ENCODE measurements at places on chromosomes 11 and 22. TPM values are rescaled to one million over a fixed set of nuclear protein-coding genes. Genes with fewer than 3 reads are reported as not detected.

NCAM1 gene
- total RNA-seq, result 87.0 TPM

DNA sequence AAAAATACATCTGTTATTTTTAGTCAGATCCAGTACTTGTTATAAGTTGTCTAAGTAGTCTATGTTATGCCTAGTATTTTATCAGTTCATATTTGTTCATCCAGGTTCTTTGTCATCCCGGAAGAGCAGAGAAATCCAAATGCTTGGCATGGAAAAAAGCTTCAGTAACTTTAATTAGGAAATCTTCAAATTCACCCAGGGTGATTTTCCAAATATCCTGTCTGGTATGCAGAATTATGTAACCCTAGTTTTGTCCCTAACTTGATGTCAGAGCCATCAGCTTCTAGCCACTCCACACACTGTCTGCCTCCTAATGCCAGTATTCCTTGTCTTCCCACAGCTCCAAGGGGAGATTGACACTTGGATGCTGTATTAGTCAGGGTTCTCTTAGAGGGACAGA lies 216.2 kb downstream of the ARHGAP42 start:
- no peaks in the 10 kb centered on the region for H3K4me1 ChIP-seq
- H3K36me3 ChIP-seq, result no peaks in the 10 kb centered on the region
- H3K27me3 ChIP-seq, result no peaks in the 10 kb centered on the region

- no peak for DNase-seq
- H3K27me3 ChIP-seq, result no peaks in the 10 kb centered on the region
- H3K36me3 ChIP-seq, result peaks cover 12% of the 10 kb centered on the region
- no peak overlapping the region for H3K4me3 ChIP-seq
- no peak overlapping the region for H3K27ac ChIP-seq
Measured at GRCh38 chr11:72354356-72355115, 79.8 kb downstream of the CLPB start.

DNA sequence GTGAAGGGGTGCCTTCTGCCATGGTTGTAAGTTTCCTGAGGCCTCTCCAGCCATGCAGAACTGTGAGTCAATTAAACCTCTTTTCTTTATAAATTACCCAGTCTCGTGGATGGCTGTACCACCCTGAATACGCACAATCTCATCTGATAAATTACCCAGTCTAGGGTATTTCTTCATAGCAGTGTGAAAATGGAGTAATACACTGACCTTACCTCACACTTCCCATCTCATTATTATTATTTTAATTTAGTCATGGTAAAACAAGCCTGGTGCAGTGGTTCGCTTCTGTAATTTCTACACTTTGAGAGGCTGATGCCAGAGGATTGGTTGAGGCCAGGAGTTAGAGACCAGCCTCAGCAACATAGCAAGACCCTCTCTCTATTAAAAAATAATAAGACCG lies 30.5 kb upstream of the CYB5R3 start:
- no peaks in the 10 kb centered on the region for H3K27me3 ChIP-seq
- no peak overlapping the region for H3K4me3 ChIP-seq
- H3K27ac ChIP-seq, result no peak overlapping the region
- H3K36me3 ChIP-seq, result no peaks in the 10 kb centered on the region

CD248 gene
- 24.5 TPM for total RNA-seq

DNA sequence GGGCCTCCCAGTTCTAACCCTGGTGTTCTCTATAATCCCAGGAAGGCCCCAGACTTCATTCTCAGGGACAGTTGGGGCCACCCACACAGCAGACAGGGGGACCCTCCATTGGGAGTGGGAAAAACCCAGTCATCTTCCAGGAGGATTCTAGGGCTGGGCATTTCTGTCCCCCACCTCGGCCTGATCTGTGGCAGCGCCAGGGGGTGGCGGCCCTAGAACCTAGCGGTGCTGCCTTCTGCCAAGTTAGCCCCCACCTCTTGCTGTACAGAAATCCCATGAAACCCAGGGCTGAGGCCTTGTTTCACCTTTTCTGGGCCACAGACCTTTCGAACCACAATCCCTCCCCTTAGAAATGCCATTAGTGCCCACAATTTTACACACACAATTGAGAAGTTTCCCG lies 9.6 kb downstream of the CHST1 start:
- DNase-seq, result no peak
- H3K4me1 ChIP-seq, result peaks cover 60% of the 10 kb centered on the region
- H3K27ac ChIP-seq, result no peak overlapping the region
- no peak overlapping the region for H3K4me3 ChIP-seq

- H3K27me3 ChIP-seq, result no peaks in the 10 kb centered on the region
- H3K4me3 ChIP-seq, result peak overlapping the region; percentile 8
- DNase-seq, result peak; percentile 91
- H3K27ac ChIP-seq, result peak overlapping the region; percentile 77
- H3K4me1 ChIP-seq, result peaks cover 37% of the 10 kb centered on the region
Measured at GRCh38 chr22:30287648-30288418, 1.5 kb downstream of the CASTOR1 start.

- H3K4me3 ChIP-seq, result no peak overlapping the region
- no peaks in the 10 kb centered on the region for H3K4me1 ChIP-seq
- H3K27ac ChIP-seq, result no peak overlapping the region
- H3K27me3 ChIP-seq, result peaks cover 15% of the 10 kb centered on the region
- peak; percentile 20 for DNase-seq
- H3K36me3 ChIP-seq, result no peaks in the 10 kb centered on the region
Measured at GRCh38 chr11:112467721-112468120, 207.1 kb upstream of the PLET1 start.

- H3K4me3 ChIP-seq, result no peak overlapping the region
- H3K36me3 ChIP-seq, result no peaks in the 10 kb centered on the region
- H3K27me3 ChIP-seq, result peaks cover 3% of the 10 kb centered on the region
- peak; percentile 64 for DNase-seq
- peaks cover 47% of the 10 kb centered on the region for H3K4me1 ChIP-seq
Measured at GRCh38 chr11:70111269-70112016, 33.3 kb downstream of the ANO1 start.
